ENCODE measurements at places on chromosomes 3 and 15.

DNA sequence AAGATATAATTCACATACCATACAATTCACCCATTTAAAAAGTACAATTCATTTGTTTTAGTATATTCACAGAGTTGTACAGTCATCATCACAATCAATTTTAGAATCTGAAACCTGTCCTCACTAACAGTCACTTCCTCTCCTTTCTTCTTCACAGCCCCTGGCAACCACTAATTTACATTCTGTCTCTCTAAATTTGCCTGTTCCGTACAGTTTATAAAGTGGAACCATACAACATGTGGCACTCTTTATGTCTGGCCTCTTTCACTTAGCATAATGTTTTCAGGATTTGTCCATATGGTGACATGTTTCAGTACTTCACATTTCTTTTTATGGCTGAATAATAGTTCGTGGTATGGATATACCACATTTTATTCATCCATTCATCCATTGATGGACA lies 22.7 kb downstream of the ERICH6 start:
- DNase-seq, result no peak

GRCh38 chr15:85730001-85730820 lies 64.5 kb downstream of the KLHL25 start:
- DNase-seq, result peak; percentile 69

GRCh38 chr15:52018244-52018643 lies 775 bp upstream of the MAPK6 start:
- DNase-seq, result no peak

DNA sequence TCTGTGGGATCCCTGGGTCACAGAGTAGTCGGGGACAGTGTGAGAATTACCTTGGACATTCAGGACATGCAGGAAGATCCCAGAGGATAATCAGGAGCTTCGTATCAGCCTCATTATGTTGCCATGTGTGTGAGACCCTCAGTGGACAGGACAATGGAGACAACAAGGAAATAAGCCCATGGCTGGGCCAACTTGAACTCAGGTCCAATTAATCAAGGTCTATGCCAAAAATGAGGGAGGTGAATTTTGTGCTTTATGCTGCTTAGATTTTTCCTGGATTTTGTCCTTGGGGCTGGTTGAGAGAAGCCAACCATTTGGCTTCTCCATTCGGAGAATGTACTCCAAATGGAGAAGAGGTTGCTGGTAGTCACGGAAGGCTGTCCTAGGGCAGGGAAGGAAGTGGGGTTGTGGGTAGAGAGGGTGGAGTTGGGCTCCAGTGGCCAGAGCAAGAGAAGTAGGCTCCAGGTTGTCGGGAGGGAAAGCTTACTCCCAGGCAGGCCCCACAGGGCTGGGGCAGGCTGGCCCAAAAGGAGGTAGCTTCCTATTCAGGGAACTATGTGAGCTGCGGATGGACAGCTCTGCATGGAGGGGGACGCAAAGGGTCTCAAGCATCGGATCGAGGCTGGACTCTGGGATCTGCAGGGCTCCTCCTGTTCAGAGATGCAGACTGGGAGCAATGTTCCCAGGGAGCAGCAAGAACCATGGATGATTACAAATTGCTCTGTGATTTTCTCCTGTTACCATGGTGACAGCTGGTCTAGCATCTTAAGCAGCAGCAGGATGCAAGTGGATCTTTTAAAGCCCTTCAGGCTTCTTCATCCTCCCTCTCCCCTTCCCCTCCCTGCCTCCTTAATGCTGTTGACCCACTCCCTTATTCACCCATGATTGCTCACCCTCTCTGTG lies 91.1 kb downstream of the WNT7A start:
- no peak for DNase-seq

- peak; percentile 53 for DNase-seq
Measured at GRCh38 chr15:42092398-42093318, 1.7 kb downstream of the PLA2G4D start.

DNA sequence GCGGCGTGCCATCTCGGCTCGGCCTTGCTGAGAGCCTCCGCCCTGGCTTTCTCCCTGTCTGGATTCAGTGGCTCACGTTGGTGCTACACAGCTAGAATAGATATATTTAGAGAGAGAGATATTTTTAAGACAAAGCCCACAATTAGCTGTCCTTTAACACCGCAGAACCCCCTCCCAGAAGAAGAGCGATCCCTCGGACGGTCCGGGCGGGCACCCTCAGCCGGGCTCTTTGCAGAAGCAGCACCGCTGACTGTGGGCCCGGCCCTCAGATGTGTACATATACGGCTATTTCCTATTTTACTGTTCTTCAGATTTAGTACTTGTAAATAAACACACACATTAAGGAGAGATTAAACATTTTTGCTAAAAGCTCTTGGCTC lies 54.1 kb downstream of the PLXNA1 start:
- no peak for DNase-seq

GRCh38 chr3:143119974-143120715 lies 574 bp downstream of the CHST2 start:
- no peak for DNase-seq

DNA sequence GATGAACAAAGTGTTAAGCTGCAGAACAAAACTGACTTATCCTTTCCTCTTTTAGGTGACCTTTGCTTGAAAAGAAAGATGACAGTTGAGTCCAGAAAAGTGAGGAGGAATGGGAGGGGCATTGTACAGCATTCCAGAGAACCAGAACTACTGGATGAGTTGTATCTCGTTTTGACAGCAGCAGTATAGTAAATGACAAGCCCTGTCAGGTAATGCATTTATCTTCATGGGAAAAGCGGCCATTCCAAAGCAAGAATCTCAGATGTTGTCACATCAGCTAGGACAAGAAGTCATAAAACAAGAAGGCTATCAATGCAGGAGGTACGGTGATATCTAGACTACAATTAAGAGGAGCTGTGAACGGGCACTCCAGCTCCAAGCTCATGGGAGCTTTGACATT lies 421.5 kb downstream of the MAGI1 start:
- no peak for DNase-seq

GRCh38 chr3:55879901-55880331 lies 392.8 kb upstream of the WNT5A start:
- DNase-seq, result no peak

DNA sequence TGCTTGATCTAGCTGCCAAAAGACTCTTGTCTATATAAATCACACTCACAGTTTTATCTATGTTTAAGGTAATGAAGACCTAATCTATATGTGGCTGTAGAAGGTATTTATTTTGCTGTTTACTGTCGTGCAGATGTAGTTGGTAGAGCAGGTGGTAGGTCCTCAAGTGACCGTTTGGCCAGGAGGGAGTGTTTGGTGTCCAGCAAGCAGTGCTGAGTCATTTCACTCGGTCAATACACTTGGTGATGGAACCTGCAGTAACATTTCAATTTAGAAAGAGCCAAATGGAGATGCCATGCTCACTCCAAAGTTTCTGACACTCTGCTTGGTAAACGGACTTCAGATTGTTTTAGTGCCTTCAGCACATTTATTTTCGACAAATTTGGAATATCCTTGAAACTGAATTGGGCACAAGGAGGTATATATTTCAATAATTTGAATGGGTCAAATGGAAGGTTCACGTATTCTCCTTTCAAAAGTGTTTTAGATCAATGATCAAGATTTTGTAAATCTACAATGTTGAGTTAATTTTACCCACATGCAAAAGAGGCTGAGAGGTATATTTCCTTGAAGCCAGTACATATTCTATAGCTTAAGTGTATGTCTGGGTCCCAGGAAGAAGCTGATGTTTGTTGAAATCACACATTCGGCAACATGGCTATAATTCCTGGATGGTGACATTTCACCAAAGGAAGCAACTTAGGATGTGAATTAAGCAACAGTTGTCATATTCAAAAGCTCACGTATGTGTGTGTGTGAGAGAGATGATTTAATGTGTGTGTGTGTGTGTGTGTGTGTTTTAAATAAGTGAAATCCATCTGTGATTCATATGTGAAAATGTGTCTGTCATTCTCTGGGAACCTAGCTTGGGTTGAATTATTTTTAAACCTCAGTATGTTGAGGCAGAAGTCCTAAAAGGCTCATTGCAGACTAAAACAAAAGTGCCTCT lies 7.7 kb upstream of the CX3CR1 start:
- DNase-seq, result no peak

DNA sequence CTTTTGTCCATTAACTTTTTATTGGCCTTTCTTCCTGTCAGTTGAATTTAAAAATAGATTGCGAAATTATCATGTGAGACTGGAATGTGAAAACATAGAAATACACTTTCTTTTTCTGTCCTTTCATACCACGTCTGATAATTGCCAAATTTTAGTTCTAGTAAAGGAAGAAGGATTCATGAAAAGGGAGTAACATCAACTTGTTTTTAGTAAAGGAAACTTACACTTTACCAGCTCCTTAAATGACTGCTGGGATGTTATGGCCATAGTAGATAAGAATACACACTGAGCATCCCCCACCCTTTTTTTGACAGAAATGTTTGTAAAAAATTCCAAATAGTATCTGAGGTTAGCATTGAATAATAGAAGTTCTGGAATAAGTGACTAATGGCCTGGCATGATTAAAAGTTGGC lies 137.9 kb downstream of the NEO1 start:
- DNase-seq, result no peak

DNA sequence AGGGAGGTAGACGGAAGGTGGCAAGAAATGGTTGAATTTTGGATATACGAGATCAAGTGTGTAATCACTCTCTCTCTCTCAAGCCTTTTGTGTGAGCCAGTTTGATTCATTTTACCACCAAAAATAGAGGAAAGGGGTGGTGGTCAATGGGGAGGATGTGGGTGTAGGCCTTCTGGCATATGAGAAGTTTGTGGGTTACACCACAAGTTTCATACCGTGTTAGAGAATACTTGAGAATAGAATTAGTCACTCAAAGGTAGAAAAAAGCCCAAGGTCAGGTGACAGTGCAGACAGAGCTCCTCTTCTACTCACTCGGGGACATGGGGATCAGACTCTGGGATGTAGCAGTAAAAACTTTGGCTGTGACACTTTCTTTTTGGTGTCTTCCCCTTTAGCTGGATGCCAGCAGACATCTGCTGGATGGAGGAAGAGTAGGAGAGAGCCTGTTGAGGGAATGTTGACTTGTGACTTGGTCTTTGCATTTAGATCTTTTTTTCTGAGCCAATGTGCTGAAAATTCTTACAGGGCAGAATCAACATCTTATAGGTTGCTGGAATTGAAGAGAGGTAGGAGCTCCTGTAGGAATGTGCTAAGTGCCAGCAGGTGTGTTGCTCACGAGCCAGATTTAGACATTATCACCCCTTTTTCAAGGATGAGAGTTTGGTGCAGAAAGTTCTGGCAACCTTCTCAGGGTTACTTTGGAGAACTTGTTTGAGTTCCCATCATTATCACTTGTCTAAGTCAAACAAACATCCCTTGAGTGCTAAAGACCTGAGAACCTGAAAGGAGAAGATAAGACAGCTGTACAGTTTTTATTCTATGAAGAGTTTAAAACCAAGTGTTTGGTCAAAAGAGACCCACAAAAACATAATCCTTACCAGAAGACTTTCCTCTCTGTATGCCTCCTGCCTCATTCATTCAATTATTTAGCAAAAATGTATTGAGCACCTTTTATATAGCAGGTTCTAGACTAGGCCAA lies 43.9 kb upstream of the RYK start:
- DNase-seq, result no peak

DNA sequence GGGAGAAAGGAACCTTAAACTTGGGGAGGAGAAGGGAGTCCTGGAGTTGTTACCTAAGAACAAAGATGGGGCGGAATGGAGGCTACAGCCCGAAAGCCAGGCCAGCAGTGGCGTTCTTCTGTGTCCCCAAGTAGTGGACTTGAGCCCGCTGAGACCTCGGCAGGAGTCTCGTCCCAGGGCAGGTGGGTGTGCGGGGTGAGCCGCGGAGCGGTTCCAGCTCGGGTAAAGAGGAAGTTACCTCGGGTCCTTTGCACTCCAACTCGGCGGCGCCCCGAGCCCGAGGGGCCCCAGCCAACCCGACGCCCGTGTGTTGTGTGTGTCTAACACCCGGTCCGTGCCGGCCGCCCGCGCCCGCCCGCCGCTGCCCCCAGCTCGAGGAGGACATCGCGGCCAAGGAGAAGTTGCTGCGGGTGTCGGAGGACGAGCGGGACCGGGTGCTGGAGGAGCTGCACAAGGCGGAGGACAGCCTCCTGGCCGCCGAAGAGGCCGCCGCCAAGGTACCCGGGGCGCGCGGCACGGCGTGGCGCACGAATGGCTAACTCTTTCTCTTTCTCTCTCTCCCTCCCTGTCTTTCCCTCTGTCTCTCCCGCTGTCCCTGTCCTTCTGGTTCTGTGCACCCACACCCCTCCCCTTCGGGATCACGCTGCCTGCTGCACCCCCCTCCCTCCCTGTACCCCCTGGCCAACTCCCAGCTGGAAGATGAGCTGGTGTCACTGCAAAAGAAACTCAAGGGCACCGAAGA lies 959 bp downstream of the TPM1 start:
- DNase-seq, result no peak

GRCh38 chr15:63405159-63405558 lies 23.5 kb upstream of the CA12 start:
- DNase-seq, result no peak

- no peak for DNase-seq
Measured at GRCh38 chr3:73448041-73448440, 176.7 kb downstream of the PDZRN3 start.

DNA sequence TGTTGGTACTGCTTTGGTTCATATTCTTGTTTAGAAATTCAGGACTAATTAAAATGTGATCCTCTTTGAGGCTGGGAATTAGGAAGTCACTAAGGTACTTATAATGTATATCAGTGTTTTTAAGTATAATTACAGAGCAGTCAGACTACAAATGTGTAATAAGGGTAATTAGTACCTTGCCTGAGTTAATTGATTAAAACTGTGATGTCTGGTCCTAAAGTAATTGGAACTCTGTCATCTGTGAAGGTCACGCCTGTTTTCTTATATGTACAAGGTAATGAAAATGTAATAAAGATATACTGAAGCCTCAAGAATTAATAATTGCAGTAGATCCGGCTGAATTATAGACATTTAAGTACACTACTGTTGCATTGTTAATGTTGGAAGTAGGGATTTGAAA lies 32.8 kb downstream of the RIOX2 start:
- DNase-seq, result no peak

DNA sequence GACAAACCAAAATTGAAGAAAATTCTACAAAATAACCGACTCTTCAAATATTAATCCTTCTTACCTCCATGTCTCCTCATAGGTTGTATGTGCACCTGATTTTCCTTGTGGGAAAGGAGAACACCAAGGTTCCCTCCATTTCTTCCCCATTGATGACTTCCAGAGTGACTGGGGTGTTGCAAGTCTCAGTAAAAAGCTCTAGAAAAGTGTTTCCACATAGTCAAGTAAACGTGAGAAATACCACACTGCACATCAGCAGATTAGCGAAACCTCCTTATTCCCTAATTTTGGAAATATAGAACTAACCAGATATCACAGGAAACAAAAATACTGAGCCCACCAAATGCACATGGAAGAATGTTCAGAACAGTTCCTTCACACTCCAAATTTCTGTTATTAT lies 4.9 kb upstream of the RPN1 start:
- DNase-seq, result no peak
